Hematopoietic multipotent progenitor cell treated with erythropoietin and hydrocortisone succinate and interleukin-3 and kit ligand, for 4 days (in vitro differentiated cells): ENCODE measurements at places on chromosomes 4 and X.

DNA sequence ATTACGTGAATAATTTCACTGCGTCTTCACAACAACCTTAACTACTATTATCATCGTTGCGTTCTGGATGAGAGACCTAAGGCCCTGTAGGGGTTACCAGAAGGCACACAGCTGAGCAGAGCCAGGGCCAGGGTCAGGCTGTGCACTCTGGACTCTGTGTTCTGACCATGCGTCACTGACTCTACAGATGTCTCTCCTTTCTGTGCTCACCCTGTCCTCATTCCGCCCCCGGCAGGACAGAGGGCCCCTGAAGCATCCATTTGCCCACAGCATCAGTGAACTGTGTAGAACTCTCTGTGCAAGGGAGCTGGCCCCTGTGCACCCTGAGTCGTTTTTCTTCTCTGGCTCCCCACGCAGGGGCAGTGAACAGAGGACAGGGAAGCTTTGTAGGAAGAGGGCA is 21.3 kb downstream of the GPKOW start:
- DNase-seq: no peak

GRCh38 chrX:79081895-79082512 is 62.5 kb upstream of the GPR174 start:
- DNase-seq: peak; percentile 65

DNA sequence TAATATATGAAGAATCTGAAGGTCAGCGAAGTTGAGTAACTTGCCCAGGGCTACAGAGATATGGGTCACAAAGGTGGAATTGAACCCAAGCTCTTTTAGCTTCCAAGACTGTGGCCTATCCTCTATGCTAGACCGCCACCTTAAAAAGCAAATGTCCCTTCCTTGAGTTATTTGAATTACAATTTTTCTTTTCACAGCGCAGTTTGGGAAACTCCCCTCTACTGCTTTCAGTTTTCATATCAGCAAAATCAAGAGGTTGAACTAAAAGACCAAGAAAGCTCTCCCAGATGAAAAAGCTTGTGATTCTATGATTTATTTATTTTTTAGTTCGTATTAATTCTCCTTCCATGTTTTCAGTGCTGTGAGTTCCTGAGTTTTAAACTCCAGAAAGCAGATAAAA is 174.5 kb upstream of the C1QTNF7 start:
- DNase-seq: no peak

DNA sequence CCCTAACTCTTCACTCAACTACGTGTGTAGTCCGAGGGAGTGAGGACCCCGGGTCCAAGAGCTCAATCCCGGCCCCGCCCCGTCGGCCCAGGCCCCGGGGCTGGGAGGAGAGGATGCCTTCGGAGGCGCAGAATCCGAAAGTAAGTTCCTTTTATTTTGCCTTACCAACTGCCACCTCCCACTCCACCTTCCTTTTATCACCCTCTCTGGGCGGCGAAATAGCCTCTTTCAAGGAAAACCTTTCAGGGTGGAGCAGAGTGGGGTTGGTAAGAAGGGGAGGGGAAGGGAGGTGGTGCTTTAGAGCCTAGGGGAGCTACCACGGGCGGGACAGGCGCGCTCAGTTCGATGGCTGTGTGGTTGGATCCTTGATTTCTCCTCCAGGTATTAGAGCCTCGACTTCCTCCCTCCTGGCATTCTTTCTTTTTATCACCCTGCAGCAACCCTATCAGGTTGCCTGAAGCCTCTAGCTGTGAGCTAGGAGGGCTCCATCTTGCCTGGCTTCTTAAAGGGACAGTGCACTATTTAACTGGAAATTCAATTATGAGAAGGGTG is 191.2 kb downstream of the RRAGB start:
- DNase-seq: peak; percentile 54

- DNase-seq: no peak
Observed at GRCh38 chr4:20317424-20317985, 65.8 kb downstream of the SLIT2 start.

GRCh38 chr4:159308566-159309340 is 205.9 kb downstream of the RAPGEF2 start:
- no peak for DNase-seq

- DNase-seq: no peak
Observed at GRCh38 chrX:68932611-68933010, 103.8 kb downstream of the EFNB1 start.

- no peak for DNase-seq
Observed at GRCh38 chr4:7630568-7631287, 196.0 kb upstream of the PSAPL1 start.

- DNase-seq: no peak
Observed at GRCh38 chr4:165906272-165906671, 33.2 kb downstream of the TLL1 start.

DNA sequence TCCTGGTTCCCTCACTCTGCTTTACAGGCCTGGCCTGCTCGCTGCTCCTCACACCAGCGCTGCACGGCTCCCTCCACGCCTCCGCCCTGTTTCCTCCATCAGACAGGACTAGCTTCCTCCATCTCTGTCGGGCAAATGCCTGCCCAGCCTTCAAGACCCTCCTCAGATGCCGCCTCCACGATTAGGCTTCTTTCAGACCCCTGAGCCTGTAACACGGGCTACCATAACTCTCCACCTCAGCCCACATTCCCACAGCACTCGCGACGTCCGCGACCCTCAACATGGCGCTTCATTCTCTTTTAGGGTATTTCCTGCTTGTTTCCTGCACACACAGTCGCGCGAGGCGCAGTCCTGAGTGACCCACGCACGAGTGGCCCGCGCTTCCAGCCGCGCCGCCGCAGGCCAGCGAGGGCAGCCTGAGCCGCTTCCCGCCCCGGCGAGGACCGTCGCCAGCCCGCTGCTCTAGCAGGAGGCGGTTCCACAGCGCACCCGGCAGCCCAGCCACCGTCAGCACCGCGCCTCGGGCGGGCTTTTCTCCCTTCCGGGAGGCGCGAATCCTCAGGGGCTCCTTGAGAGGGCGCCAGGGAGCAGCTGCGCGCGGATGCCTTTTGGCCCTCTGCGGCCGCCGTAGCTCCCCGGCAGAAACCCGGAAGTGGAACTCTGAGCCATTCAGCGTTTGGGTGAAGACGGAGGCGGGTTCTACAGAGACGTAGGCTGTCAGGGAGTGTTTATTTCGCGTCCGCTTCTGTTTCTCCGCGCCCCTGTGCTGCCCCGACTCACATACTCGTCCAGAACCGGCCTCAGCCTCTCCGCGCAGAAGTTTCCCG is at the start of gene FRG1:
FRG1 (plus strand) TSS at position 695 of the 827 bp plus-strand sequence. CDS start 138 bp downstream, outside the sequence.
- peak; percentile 96 for DNase-seq

GRCh38 chrX:44003975-44004374 is 30.8 kb upstream of the NDP start:
- no peak for DNase-seq

DNA sequence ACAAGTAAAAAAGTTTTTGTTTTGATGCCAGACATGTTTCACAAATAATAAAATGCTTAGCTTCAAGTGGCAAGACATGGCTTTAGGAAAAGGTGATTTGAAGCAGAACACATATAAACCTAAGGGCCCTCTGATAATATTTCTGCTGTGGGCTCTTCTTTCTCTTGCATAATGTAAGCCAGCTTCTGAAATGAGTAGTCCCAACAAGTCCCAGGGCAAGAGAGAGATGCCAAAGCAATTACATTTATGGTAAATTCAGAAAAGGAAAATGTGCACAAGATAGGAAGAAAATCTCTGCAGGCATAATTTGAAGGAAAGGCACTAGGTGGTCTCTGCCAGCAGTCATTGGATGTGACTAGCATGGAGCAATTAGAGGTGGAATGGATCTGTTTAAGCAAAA is 170.8 kb upstream of the GALNT7 start:
- no peak for DNase-seq

GRCh38 chrX:68532831-68533533 is 34.1 kb downstream of the YIPF6 start:
- no peak for DNase-seq

DNA sequence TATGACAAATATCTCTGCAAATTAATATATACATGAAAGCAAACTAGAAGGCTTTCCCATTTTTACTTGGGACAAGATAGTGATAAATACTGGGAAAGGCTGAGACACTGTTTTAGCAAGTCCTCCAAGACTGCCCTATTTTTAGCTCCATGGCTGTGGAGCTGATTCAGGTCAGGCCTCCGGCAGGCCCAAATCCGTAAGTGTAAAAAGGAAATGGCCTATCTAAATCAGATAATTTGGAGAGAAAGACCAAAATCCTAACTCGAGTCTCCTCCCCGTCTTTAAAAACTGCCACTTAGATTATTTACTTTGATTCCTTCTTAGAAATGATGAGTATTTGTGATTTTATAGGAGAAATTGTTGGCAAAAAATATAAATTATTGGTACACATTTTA is 2.9 kb downstream of the OTUD4 start:
- DNase-seq: peak; percentile 52

DNA sequence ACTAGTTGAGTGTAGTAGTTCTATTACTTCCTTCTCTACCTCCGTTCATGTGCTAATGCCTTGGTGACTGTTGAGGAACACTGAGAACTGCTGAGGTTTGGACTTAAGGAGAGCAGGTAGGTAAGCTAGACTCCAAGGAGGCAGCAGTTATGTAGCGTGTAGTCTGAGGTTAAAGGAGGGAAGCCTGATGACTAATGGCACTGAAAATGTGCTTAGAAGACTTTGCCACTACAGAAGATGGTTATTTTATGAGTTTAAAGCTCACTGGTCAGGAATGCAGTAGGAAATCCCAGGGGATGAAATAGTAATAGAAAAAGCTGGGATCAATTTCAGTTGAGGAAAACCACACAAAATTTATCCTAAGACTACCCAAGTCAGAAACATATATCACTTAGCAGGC is 1077.3 kb downstream of the RAPGEF2 start:
- no peak for DNase-seq

DNA sequence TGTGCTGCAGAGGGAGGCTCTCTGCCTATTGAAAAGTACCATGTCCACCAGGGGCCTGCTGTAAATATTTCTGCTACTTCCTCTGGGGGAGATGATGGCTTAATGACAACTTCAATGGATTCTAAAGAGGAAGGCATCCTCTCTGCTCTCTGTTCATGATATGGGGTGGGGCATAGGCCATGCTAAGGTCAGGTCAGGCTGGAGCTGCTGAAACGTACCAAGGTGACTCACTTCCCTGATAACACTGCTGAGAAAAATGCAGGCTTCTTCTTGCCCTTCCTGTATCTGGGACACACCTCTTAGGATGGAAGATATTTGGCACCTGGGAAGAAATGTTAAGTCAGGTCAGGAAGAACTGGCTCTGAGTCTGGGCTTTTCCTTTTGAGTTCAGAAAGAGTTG is 31.5 kb downstream of the HS3ST1 start:
- no peak for DNase-seq

GRCh38 chrX:46327566-46328115 is 217.6 kb downstream of the ZNF674 start:
- no peak for DNase-seq

GRCh38 chr4:37531151-37531550 is 155.0 kb downstream of the RELL1 start:
- no peak for DNase-seq

DNA sequence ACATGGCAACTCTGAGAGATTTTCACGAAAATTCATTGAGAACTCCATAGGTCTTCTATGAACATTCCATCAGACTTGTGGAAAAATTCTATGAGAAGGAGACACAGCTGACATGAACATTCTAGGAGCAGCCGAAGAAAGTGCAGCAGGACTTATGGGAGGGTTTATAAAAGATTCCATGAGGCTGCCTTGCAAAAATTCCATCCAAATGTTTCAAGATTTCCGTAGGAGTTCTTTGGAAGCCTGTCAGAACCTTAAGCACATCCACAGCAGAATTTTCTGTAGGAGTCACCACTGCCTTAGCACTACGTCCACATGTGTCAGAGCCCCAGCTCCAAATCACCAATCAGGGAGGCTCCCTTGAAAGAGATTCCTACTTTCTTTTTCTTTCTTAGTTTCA is 67.0 kb upstream of the MSX1 start:
- no peak for DNase-seq

GRCh38 chr4:2126309-2127043 is 67.3 kb downstream of the NAT8L start:
- DNase-seq: no peak

DNA sequence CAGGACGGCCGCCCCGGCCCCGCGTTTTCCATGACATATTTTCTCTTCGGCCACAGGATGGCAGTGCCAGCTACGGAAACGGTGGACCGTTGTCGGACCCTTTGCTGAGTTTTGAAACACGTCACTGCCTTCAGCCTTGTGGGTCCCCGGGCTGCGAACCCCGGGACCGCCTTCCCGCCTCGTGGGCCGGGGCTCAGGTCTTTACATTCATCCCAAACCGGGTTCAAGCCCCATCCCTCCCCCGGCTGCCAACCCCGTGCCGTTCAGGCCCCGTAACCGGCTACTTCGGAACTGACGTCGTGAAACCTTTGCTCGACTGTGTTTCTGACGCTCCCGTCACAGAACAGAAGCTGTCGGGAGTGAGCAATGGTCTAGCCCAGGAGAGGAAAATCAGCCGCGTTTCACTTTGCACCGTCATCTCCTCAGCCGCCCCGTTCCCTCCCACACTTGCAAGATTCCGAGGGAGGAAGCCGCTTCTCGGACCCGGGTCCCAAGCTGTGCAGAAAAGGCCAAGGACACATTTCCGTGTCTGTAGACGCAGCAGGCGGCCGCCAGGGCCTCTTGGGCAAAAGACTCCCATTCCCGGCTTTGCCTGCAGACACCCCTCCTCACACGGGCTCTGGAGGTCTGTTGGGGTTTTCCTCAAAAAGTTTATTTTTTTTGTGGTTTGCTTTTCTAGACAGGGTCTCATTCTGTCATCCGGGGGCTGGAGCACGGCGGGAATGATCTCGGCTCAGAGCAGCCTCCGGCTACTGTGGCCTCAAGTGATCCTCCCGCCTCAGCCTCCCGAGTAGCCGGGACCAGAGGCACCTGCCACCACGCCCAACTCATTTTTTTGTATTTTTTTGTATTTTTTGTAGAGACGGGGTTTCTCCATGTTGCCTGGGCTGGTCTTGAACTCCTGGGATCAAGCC is 41.4 kb upstream of the PPP2R3B start:
- peak; percentile 64 for DNase-seq

DNA sequence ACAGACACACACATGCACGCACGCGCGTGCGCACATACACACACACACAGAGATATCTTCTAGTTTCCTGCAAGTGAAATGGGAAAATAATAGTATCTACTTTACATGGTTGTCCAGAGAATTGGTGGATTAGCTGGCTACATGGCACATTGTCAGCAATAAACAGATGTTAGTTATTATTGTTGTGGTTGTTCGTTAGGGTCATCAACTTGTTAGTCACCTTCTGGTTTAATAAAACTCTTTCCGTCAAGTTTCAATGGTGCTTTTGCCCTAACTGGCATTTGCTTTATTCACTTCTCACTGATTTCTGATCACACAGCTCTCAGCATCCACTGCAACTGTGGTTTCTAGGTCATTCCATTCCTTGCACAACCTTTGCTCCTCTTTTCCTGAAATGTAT is 25.4 kb upstream of the RASL11B start:
- DNase-seq: no peak

DNA sequence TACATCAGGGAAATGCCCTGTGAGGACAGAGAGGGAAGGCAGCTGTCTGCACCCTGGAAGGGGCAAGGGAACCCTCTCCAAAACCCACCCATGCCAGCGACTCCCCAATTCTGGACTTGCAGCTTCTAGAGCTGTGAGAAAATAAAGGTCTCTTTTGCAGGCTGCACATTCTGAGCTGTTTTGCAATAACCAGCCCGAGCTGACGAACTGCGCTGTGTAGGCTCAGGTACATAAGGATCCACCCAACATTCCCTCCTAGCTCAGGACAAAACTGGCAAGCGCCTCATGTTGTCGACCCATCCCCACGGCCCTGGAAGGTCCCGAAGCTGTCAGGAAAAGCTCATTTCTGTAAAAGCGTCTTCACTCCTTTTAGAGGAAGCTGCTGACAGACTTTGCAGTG is 271.8 kb downstream of the CRLF2 start:
- DNase-seq: no peak

GRCh38 chrX:112085149-112085548 is 2.6 kb upstream of the TRPC5 start:
- no peak for DNase-seq

- DNase-seq: no peak
Observed at GRCh38 chr4:80484712-80485111, 149.2 kb downstream of the CFAP299 start.
